RKO (cell line): ENCODE measurements at places on chromosomes 11 and 22.

DNA sequence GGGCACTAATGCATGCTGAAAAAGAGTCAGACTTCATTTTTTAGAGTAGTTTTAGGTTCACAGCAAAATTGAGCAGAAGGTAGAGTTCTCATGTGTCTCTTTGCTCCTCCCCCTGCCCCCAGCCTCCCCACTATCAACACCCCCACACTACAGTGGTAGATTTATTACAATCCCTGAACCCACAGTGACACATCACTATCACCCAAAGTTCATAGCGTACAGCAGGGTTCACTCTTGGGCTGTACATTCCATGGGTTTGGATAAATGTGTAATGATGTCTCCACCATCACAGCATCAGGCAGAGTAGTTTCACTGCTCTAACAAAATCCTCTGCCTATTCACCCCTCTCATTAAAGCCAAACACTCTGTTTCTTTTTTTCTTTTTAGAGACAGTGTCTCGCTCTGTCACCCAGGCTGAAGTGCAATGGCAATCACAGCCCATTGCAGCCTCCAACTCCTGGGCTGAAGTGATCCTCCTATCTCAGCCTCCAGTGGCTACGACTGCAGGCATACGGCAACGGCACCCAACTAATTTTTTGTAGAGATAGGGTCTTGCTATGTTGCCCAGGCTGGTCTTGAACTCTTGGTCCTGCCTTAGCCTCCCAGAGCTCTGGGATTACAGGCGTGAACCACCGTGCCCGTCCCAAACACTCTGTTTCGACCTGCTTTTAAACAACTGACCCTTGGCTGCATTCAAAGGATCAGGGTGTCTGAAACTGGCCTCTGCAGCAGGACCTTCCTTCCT is 4.1 kb downstream of the BEST1 start:
- no peak for DNase-seq

DNA sequence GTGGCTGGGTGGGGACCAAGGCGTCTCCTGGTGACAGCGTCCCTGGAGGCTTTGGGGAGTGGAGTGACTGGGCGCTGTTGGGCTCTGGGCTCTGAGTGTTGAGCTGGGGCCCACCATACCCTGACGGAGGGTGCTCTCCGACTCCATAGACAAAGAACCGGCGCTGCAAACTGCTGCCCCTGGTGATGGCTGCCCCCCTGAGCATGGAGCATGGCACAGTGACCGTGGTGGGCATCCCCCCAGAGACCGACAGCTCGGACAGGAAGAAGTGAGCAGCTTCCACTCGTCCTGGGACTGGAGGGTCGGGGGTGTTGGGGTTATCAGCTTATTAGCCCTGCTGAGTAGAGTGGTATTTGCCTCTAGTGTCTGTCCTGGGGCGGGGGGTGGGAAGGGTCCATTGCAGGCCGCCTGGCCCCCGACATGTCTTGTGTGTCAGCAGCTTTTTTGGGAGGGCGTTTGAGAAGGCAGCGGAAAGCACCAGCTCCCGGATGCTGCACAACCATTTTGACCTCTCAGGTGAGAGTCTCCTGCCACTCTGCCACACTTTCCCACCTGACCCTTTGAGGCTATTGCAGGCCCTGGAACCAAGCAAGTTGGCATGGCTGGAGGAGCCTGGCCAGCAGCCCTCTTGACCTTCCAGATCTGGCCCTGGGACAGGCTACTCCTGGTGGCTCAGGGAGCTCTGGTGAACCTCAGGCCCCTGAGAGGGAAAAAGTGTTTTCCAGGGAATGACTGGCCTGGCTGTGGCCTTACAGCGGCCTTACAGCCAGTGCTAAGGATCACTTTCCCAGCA is 7.6 kb downstream of the CLDN5 start:
- DNase-seq = no peak

- DNase-seq = no peak
Measured at GRCh38 chr11:36628765-36629244, 30.8 kb upstream of the RAG2 start.

GRCh38 chr11:19955660-19956059 is 204.6 kb downstream of the DBX1 start:
- no peak for DNase-seq

DNA sequence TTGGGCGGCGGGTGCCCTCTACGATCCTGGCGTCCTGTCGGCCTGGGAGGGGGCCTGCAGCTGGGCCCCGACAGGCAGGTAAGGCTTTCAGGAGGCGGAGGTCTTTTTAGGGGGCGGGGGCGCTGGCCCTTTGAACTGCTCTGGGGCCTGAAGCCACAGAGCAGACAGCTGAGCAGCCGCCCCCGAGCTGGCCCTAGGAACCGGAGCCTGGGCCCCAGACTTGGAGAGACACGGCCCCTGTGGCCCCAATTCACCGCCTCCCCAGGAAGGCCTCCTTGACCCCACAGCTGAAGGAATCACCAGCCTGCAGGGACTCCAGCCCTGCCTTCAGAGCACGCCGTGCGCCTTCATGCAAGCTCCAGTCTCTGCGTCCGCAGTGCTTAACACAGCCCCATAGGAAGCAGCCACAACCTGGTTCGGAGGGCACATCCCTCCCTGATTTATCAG is 618 bp upstream of the CERK start:
- DNase-seq = no peak

DNA sequence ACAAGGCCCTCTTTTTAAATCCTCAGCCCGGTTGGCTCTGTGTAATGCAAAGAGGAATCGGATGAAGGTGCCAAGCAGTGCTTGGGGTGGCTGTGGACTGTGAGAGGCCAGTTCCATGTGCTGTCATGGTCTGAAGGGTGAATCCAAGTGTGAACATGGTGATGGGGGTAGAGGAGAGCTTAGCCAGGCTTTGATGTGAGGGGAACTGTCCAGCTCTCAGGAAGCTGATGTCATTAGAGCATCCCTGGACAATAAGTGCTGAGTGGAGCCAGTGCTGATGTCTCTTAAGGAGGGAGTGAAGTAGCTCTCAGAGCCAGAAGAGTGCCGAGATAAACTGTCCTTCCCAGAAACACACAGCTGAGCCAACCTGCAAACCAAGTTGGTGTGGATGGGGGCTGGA is 53.6 kb downstream of the NAV2 start:
- DNase-seq = no peak

DNA sequence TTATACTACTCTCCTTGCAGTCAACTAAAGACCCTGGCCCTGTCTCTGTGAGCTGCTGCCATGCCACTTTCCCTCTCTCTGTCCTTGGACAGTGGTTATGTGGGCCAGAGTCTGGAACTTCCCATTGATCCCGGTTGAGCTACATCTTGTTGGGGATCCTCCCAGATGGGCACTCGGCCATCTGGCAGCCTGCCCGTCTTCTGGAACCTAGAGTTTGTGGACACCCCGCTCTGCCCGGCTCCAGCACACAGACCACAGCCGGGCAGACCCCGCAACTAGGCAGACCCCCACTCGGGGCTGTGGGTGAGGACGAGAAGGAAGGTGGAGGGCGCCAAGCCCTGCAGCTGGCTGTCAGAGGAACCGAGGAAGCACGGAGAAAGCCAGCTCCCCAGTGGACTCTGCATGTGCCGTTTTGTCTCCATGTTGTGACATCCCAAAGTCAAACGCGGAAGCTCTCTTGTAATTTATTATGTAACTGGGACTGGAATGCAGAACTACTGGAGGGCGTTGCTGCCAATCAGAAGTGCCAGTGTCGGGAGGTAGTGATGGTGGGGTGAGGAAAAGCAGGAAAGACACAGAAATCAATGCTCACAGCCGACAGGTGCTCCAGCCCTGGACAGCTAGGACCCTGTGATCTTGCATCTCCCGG is 207.7 kb downstream of the CEP164 start:
- DNase-seq = no peak

GRCh38 chr11:75082601-75083216 is 14.0 kb downstream of the OR2AT4 start:
- no peak for DNase-seq

DNA sequence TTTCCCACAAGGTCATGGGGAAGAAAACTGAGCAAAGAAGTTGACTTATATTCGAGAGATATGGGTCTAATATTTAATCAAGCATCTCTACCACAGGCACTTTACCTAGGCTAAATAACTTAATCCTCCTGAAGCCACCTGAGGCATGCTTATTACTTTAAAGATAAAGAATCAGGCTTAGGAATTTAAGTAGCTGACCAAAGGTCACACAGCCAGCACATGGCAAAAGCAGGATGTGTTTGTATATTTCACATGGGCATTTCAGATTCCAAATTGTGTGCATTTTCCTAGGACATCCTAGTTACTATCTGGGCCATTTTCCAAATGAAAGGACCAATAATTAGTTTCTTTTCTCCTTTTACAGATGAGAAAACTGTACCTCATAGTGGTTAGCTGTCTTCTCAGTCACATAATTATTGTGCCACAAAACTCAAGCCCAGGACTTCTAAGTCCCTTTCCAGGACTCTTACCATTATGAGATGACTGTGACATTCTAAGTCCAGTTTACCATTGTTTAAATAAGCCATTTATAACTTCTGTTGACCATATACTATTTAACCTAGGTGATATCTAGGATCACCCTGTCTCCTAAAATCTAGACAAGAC is 112.1 kb upstream of the ZC3H12C start:
- DNase-seq = no peak

DNA sequence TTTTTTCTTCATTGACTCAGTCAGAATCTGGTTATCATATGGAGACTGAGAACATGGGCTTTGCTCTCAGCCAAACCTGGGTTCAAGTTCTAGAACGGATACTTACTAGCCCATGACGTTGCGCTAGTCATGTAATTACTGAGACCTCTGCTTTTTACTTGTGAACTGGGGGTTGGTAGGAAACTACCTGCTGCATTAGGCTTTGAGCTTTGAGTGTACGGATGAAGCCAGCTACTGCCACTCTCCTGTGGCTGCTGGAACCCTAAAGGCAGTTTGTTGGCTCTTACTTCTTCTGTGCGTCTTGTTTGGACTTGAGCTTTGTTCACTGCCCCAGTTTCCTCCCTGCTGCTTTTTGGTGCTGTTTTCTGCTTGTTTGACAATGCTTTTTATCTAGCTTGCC is 18.1 kb downstream of the PPP6R2 start:
- DNase-seq = no peak

DNA sequence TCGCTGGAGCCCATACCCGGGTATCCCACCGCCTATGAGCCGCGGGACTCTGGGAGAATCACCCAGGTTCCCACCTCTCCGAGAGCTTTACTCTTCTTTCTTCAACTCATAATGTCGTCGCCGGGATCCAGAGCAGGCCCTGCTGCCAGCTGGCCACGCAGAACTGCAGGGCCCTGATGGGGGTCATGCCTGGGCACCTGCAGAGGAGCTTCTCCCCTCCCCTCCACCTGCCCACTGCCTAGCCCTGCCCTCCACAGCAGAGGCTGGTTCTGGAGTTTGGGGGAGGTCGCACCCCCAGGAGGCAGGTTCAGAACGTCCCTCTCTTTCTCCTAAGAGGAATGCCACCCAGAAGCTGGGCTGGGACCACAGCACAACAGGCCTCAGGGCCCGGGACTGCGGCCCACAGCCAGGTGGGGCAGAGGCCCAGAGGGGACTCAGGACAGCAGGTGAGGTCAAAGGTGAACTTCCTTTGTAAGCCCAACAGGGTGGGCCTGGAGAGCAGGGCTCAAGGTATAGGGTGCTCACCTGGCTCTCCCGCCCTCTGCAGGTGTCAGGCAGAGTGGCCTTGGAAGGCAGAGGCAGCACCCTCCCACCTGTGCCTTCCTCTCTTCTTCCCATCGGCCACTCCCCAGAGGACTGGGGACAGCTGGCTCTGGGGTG is 1.9 kb downstream of the SLC25A45 start:
- no peak for DNase-seq

- DNase-seq = no peak
Measured at GRCh38 chr11:62567018-62567633, 6.6 kb downstream of the EEF1G start.

DNA sequence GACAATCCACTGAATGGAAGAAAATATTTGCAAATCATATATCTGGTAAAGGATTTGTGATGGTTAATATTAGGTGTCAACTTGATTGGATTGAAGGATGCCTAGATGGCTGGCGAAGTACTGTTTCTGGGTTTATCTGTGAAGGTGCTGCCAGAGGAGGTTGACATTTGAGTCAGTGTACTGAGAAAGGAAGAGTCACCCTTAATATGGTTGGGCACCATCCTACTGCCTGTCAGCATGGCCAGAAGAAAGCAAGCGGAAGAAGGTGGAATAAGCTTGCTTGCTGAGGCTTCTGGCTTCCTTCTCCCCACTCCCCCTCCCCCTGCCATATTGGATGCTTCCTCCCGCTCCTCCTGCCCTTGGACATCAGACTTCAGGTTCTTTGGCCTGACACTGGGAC is 101.9 kb downstream of the GAB2 start:
- no peak for DNase-seq

GRCh38 chr11:26992031-26992541 is 1.8 kb upstream of the FIBIN start:
- no peak for DNase-seq

GRCh38 chr11:33875621-33876294 is 16.1 kb downstream of the LMO2 start:
- DNase-seq = no peak

DNA sequence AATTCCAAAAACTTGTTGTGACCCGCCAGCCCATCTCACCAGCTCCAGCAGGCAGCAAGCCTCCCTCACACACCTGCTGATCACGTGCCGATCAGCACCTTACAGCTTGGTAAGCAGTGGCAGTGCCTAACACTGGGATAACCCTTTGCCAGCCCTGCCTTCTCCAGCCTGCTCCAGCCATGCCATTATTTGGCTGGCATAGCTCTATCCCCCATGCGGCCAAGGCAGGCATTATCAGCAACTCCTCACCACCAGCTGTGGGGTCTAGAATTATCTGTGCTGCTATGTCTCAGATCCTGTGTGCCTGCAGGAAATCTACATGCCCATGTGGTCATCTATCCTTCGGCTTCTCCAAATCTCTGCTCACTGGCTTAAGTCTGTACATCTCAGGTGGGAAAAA is 215.0 kb downstream of the ST3GAL4 start:
- DNase-seq = no peak

GRCh38 chr22:26398741-26399153 is 30.3 kb upstream of the ASPHD2 start:
- DNase-seq = peak; percentile 75

DNA sequence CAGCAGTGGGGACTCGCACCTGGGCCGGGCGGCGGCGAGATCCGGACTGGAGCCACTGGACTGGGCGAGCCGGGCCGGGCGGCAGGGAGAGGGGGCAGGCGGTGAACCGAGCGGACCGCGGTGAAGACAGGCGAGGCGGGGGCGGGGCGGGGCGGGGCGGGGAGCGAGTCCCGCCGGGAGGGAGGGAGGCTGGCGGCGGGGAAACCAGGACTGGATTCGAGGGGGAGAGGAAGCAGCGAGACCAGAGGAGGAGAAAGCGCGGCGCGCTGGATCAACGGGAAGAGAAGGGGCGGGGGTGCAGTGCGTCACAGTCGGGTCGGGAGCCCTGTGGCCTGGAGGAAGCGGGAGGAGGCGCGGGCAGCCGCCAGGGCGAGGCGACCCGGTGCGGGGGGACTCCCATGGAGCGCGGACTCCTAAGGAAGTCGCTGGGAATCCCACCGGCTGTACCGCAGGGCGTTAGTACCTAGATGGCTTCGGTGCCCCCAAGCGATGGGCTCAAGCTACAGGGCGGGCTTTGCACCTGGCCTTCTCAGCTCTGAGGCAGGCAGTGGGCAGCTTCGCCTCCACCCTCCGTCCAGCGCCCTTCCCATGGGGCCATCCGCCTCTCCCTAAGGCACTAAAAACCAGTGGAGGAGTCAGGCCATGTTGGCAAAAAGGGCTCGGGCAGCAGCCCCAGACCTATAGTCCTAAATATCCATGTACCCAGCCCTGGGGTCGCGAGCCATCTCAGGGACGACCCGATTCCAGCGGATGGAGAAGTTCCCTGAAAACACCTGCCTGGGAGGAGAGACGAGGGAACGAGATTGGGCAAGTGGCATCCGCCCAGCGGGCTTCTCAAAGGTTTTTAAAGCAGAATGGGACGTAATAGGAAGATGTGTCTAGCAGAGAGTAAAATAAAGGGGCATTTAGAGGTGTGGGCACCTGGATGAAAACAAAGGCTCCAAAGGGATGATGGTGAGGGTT is at the start of gene TMEM121B:
TMEM121B (minus strand) TSS at position 128 of the 963 bp plus-strand sequence. CDS start 233 bp downstream, outside the sequence.
- peak; percentile 77 for DNase-seq

- no peak for DNase-seq
Measured at GRCh38 chr22:47049078-47049624, 286.7 kb downstream of the TBC1D22A start.
